ENCODE measurements at places on chromosomes 11 and 22. TPM values are rescaled to one million over a fixed set of nuclear protein-coding genes. Genes with fewer than 3 reads are reported as not detected.

Gene TSPAN18
- total RNA-seq: 3.8 TPM

Gene PNPLA3
- total RNA-seq: not detected

Gene TMEM121B
- total RNA-seq: not detected

Gene RAB39A
- total RNA-seq: 0.59 TPM

DNA sequence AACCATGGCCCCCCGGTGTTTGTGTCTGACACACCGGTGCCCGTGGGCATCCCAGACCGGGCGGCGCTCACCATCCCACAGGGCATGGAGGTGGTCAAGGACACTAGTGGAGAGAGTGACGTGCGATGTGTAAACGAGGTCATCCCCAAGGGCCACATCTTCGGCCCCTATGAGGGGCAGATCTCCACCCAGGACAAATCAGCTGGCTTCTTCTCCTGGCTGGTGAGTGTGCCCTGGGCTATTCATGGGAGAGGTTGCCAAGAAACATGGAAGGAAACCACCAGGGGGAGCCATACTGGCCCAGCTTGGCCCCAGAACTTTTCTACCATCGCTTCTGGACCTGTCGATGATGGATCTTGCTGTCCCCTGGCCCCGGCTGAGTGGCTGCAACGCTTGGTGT lies 36.5 kb downstream of the PRDM11 start:
- no peak overlapping the region for H3K4me3 ChIP-seq
- H3K27ac ChIP-seq: no peak overlapping the region
- DNase-seq: no peak
- no peaks in the 10 kb centered on the region for H3K36me3 ChIP-seq
- peaks cover 4% of the 10 kb centered on the region for H3K4me1 ChIP-seq

DNA sequence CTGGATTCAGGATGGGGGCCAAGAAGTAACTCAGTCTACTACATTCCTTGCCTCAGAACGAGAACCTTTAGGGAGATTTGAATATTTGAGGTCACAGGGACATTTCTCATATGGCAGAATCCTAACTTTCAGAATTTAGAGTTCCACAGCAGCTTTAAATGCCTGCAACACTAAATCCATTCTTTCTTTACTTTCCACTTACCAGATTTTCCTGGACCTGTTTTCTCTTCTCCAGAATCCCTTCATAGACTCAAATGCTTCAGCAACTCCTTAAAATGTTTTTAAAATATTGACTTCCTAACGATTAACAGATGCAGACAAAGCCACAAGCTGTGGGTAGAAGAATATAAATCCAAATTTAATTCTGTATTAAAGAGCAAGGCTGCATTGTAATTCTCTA lies 63.1 kb downstream of the PRSS23 start:
- H3K36me3 ChIP-seq: no peaks in the 10 kb centered on the region
- H3K27ac ChIP-seq: no peak overlapping the region
- no peak overlapping the region for H3K4me3 ChIP-seq
- H3K4me1 ChIP-seq: no peaks in the 10 kb centered on the region
- no peak for DNase-seq
- peaks cover 3% of the 10 kb centered on the region for H3K27me3 ChIP-seq

DNA sequence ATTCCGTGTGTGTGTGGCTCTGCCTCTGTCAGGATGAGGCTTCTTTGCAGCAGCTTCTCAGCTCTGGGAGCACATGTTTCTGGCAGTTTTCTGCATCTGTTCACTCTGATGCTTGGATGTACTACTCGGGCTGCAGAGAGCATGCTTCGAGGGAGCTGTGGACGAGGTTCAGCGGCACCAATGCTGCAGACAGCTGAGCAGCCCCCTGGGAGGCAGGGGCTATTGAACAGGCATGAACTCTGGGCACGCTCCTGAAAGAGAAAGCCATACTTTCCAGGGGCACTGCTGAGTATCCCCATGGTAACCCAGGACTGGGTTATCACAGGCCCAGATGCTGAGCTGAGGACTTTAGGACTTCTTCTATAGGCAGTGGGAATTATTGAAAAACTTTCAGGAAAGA lies 33.8 kb downstream of the ADAMTS8 start:
- no peaks in the 10 kb centered on the region for H3K36me3 ChIP-seq
- H3K27me3 ChIP-seq: peaks cover 18% of the 10 kb centered on the region
- H3K4me3 ChIP-seq: no peak overlapping the region
- no peak overlapping the region for H3K27ac ChIP-seq
- DNase-seq: no peak

DNA sequence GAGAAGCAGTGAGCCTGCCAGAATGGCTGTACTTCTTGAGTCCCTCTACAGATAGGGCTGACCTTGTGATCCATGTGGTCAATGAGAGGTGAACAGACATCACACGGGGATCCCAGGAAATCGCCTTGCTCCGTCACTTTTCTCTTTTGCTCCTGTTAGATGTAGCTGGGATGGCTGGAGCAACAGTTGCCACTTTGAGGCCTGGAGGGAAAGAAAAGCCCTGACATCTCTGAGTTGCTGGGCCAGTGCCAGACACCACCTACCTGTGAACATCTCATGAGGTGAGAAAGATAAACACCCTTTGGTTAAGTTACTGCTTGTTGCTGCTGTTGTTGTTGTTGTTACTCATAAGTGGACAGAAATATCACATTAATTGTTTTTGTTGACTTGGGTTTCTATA lies 840.3 kb downstream of the TBC1D22A start:
- no peak for DNase-seq
- H3K4me3 ChIP-seq: no peak overlapping the region
- no peaks in the 10 kb centered on the region for H3K36me3 ChIP-seq
- no peaks in the 10 kb centered on the region for H3K27me3 ChIP-seq
- H3K27ac ChIP-seq: no peak overlapping the region

GRCh38 chr11:123431619-123432018 lies 1.6 kb downstream of the GRAMD1B start:
- H3K4me1 ChIP-seq: peaks cover 58% of the 10 kb centered on the region
- H3K27me3 ChIP-seq: no peaks in the 10 kb centered on the region
- peak; percentile 58 for DNase-seq
- peak overlapping the region; percentile 89 for H3K4me3 ChIP-seq
- peak overlapping the region; percentile 88 for H3K27ac ChIP-seq

GRCh38 chr11:84924154-84924692 lies 702.9 kb downstream of the DLG2 start:
- H3K4me1 ChIP-seq: no peaks in the 10 kb centered on the region
- DNase-seq: no peak
- no peak overlapping the region for H3K4me3 ChIP-seq
- no peaks in the 10 kb centered on the region for H3K27me3 ChIP-seq
- H3K27ac ChIP-seq: no peak overlapping the region

DNA sequence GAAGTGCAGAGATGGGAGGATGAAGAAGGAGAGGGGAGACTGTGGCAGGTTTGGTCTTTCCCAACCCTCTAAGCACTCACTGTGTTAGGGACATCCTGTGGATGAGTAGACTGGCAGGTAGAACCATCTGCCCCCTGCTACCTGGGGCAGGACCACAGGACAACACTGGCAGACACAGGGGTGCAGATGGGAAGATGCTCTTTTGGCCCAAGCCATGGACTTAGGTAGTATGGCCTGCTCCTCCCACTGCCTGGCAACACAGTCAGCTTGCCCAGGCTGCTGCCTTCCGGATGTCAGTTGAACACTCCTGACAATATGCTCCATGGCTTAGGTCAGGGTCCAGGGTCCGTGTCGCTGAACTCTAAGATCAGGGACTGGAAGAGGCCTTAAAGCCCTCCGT lies 140.7 kb upstream of the NAV2 start:
- peaks cover 12% of the 10 kb centered on the region for H3K27me3 ChIP-seq
- no peaks in the 10 kb centered on the region for H3K36me3 ChIP-seq
- no peak overlapping the region for H3K27ac ChIP-seq
- H3K4me3 ChIP-seq: no peak overlapping the region
- H3K4me1 ChIP-seq: no peaks in the 10 kb centered on the region

DNA sequence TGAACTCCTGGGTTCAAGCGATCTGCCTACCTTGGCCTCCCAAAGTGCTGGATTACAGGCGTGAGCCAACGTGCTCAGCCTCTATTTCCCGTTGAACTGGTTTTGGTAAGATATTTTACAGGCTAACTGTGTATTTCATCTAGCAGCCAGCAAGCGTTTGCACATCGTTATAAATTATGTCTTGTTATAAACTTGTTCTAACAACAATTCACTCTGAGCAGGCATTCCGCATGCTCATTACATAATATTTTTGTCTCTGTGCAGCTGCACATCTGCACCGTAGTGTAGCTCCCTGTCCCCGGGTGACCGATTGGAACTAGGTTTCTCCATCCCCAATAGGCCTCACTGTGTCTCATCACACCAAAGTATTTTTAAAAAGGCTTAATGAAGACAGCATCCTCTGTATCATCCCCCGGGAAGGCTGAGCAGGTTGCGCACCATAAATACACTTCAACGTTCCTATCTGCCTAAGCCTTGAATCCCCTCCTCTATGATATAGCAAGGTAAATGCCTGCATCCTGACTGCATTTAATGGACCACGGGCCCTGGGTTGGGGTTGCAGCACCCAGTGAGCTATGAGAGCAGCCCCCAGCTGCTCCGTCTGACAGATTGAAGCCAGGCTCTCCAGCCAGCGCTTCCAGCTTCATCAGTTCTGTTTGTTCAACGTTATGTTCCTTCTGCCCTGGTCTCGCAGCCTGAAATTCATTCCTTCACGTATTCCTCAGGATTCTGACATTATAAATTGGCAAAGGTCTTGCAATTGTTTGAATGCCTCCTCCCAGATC lies 47.7 kb downstream of the TST start:
- DNase-seq: no peak
- peaks cover under 1% of the 10 kb centered on the region for H3K4me1 ChIP-seq
- H3K4me3 ChIP-seq: no peak overlapping the region

DNA sequence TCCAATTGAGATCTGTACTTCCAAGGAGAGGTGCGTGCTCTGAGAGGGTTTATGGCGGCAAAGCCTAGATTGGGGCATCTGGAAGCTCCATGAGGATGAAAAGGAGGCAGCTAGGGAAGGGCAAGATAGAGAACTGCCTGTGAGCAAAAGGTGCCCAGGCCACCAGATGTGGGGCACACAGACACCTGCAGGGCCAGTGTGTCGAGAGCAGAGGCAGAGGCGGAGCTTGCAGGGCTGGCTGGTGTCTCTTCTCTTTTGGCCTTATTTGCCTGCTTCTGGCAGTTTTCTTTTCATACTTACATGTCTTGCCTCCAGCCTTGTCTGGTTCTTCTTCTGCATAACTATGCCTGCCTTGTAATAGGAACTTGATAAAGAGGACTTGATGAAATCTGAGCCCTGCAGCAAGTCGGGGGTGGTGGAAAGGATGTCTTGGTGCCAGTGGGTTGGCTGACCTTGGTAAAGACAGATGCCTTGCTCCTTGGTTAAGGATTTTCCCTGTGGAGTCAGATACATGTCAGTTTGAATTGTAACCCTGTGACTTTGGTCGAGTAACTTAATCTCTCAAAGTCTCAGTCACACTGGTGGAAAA lies 680.3 kb downstream of the NTM start:
- H3K27me3 ChIP-seq: no peaks in the 10 kb centered on the region
- H3K36me3 ChIP-seq: no peaks in the 10 kb centered on the region
- H3K4me3 ChIP-seq: no peak overlapping the region
- H3K27ac ChIP-seq: no peak overlapping the region
- DNase-seq: no peak

- peaks cover 24% of the 10 kb centered on the region for H3K4me1 ChIP-seq
- H3K27ac ChIP-seq: no peak overlapping the region
- H3K27me3 ChIP-seq: no peaks in the 10 kb centered on the region
- H3K36me3 ChIP-seq: no peaks in the 10 kb centered on the region
These were observed 29.1 kb upstream of the TP53I11 start for GRCh38 chr11:44979543-44980399.

GRCh38 chr22:23591201-23591791 lies 11.2 kb upstream of the IGLL1 start:
- H3K27ac ChIP-seq: no peak overlapping the region
- H3K36me3 ChIP-seq: no peaks in the 10 kb centered on the region
- no peak overlapping the region for H3K4me3 ChIP-seq
- H3K4me1 ChIP-seq: peaks cover 22% of the 10 kb centered on the region
- peaks cover 2% of the 10 kb centered on the region for H3K27me3 ChIP-seq

DNA sequence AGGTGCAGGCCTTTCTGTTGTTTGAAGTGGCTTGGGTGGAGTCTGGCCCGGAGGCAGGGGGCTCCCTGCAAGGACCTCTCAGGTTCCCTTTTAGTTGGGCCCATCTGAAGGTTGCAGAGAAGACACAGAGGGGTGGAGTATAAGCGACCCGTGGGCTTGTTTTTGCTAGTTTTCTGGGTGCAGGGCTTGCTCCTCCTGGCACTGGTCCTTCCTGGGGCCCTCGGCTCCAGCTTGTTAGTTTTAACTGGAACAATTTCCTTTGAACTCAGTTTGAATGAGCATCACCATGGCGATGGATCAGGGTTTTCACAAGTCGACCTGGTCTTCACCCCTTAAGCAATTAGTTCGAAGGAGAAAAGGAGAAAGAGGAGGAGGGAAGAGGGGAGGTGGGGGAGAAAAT lies 28.5 kb upstream of the OAF start:
- H3K36me3 ChIP-seq: no peaks in the 10 kb centered on the region
- H3K27ac ChIP-seq: no peak overlapping the region
- peaks cover 14% of the 10 kb centered on the region for H3K27me3 ChIP-seq
- DNase-seq: peak; percentile 35

GRCh38 chr11:116654526-116654925 lies 118.3 kb downstream of the BUD13 start:
- peaks cover 11% of the 10 kb centered on the region for H3K27me3 ChIP-seq
- H3K4me1 ChIP-seq: no peaks in the 10 kb centered on the region
- DNase-seq: no peak
- no peak overlapping the region for H3K27ac ChIP-seq
- H3K36me3 ChIP-seq: no peaks in the 10 kb centered on the region

DNA sequence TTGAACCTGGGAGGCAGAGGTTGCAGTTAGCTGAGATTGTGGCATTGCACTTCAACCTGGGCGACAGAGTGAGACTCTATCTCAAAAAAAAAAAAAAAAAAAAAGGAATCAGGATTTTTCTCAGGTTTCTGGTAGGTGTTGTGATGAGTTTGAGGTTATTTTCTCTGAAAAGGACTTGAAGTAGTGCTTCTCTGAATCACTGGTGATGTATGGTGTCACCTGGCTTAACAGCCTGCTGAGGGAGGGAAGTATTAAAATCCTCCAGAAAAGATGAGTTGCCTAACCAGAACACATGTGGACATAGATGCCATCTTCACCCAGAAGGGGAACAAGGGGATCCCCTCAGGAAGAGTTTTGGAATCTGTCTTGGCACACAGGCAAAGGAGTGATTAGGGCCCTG lies 20.1 kb downstream of the SMARCB1 start:
- no peak overlapping the region for H3K4me3 ChIP-seq
- peak overlapping the region; percentile 52 for H3K27ac ChIP-seq
- no peak for DNase-seq

DNA sequence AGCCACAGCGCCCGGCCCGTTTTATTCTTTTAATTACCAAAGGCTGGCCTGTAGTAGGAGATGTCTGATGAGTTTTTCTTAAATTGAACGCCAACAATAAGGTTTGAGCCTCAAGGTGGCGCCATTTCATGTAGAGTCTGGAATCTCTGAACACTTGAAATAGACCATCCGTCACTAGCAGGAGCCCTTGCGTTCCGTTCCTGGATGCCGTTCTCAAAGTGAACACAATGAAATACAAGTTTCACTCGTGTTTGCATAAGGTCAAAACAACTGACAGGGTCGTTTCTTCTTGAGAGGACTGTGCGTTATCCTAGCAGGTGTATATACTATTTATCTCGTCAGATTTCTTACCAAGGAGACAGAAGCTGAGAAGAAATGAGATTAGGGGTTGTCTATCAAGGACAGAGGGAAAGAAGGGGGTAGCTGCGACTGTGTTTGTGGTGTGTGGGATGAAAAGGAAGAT lies 18.7 kb upstream of the SCGB1D1 start:
- H3K4me3 ChIP-seq: no peak overlapping the region
- H3K4me1 ChIP-seq: peaks cover 7% of the 10 kb centered on the region
- no peaks in the 10 kb centered on the region for H3K36me3 ChIP-seq
- peaks cover 52% of the 10 kb centered on the region for H3K27me3 ChIP-seq
- no peak overlapping the region for H3K27ac ChIP-seq

All from activated CD8-positive, alpha-beta memory T cell treated with anti-CD3 and anti-CD28 coated beads, Interleukin-2, amount 10 ng/mL, durations not matched to agents 7 days and 5 days (primary cell).